Stimulated activated CD8-positive, alpha-beta memory T cell treated with anti-CD3 and anti-CD28 coated beads, Interleukin-15, amount 100 ng/mL, for 1 hour (primary cell): ENCODE measurements at places on chromosomes 1 and 21.
A peak's percentile ranks its signal among the peaks of the same experiment; 100 is the strongest.

DNA sequence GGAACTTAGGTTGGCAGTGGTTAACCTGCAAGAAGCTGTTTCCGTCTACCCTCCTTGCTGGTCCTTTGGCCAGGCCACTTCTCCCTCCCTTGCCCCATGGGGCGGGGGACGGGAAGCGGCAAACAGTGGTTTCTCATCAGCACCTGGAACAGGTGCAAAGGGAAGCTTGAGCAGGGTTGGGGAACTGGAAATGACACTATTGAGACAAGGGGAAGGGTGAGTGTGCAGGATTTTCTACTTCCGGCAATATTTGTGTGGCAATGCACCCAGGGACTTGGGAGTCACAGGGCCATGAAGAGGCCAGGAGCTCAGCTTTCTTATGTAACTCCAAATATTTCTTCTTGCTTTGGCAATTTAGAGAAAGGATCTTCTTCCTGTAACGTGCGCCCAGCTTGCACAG lies 29.0 kb upstream of the SARS1 start:
- no peak for DNase-seq

DNA sequence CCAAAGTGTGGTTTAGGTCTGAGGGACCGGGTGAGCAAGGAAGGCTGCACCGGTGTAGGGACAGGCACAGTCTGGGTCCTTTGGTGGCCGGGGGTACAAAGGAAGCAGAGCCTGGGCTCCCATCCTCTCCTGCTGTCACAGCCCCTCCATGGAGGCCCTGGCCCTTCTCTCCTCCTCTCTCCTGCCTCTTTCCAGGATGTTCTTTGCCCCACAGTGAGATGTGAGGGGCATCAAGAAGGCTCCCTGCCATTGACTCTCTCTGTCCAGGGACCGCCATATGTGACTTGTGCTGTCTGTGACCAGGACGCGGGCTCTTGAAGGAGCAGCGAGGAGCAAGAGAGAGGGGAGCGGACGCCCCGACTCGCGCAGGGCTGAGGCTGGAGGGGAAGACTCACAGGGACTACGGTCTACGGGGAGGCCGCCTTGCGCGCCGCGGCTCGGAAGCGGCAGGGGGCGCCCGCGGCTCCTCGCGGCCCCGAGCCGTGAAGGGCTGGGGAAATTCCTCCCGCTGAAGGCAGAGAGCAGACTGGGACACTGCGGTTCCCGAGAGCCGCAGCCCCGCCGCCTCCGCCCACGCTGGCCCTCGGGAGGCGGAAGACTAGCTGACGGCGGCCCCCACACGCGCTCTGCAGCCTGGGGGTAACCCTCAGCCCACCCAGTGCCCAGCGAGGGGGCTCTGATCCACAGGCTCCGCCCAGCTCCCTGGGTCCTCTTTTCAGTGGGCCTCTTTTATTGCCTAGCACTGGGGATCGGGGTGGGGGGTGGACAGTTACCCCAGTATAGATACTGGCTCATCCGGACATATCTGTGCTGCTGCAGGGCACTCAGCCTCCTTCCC lies 40.8 kb downstream of the MAB21L3 start:
- DNase-seq: peak; percentile 46

GRCh38 chr21:19781881-19782652 lies 1216.1 kb upstream of the NCAM2 start:
- no peak for DNase-seq

DNA sequence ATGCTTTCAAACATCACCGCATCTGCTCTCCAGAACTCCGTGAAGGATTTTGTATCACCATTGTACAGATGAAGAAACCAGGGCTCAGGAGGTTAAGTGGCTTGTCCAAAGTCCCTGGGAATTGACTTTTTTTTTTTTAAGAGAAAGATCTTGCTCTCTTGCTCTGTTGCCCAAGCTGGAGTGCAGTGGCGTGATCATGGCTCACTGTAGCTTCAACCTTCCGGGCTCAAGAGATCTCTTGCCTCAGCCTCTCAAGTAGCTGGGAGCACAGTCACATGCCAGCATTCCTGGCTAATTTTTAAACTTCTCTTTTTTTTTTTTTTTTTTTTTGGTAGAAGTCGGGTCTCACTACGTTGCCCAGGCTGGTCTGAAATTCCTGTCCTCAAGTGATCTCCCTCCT lies 6.9 kb upstream of the TAS1R2 start:
- no peak for DNase-seq

- DNase-seq: no peak
Measured at GRCh38 chr1:62597281-62597680, at the start of gene ANGPTL3. TSS of gene ANGPTL3 (plus strand) at chr1:62597520. CDS start at chr1:62597567, 47 bp downstream.

DNA sequence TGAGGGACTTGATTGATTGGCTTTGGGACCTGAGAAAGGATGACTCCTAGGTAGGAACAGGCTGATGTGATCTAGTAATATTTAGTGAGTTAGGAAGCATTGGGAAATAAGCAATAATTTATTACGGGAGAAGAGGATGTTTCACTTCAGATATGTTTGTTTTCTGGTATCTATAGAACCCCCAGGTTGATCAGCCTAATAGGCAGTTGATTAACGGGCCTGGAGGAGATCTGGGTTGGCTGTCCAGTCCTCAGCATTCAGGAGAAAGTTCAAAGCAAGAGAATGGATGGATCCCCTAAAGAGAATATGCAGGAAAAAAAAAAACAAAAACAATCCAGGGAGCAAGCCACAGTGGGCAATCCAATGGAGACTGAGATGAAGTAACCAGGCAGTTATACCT lies 48.2 kb upstream of the AKT3 start:
- DNase-seq: no peak

- DNase-seq: no peak
Measured at GRCh38 chr21:42132183-42132582, 61.1 kb downstream of the UMODL1 start.

- DNase-seq: no peak
Measured at GRCh38 chr1:214259353-214259977, 21.5 kb upstream of the SMYD2 start.
